Immature natural killer cell (primary cell): ENCODE measurements at places on chromosomes 5 and 9. TPM values are rescaled to one million over a fixed set of nuclear protein-coding genes. Genes with fewer than 3 reads are reported as not detected.

- peaks cover 10% of the 10 kb centered on the region for H3K27me3 ChIP-seq
- no peaks in the 10 kb centered on the region for H3K36me3 ChIP-seq
- no peak overlapping the region for H3K27ac ChIP-seq
These were observed 67.0 kb downstream of the GABBR2 start for GRCh38 chr9:98641695-98642094.

DNA sequence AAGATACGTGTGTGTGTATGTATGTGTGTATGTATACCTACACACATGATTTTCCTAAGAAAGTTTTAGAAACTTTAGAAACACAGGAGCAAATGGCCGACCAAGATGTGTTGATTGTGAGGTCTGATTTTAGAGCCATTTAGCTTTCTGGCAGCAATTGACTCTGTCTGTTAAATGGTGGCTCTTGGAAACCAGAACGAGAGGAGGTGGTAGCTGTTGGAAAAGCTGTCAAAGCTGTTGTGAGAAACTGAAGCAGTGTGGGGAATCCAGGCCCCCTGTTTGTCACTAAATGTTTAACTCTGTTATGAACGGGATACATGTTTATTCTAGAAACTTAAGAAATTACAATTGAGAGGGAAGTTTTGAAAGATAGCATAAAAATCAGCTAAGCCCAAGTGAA, 91.4 kb downstream of the GOLPH3 start:
- H3K4me1 ChIP-seq, result no peaks in the 10 kb centered on the region
- no peak overlapping the region for H3K27ac ChIP-seq
- no peak for DNase-seq
- no peaks in the 10 kb centered on the region for H3K36me3 ChIP-seq
- peaks cover 2% of the 10 kb centered on the region for H3K27me3 ChIP-seq

GRCh38 chr9:108838017-108838416, 17.8 kb downstream of the ACTL7B start:
- H3K27me3 ChIP-seq, result peaks cover 2% of the 10 kb centered on the region
- H3K4me3 ChIP-seq, result no peak overlapping the region
- H3K27ac ChIP-seq, result no peak overlapping the region
- peaks cover 17% of the 10 kb centered on the region for H3K4me1 ChIP-seq
- no peak for DNase-seq

- H3K27ac ChIP-seq, result no peak overlapping the region
- no peaks in the 10 kb centered on the region for H3K36me3 ChIP-seq
- H3K27me3 ChIP-seq, result no peaks in the 10 kb centered on the region
- H3K4me3 ChIP-seq, result no peak overlapping the region
These were observed 1862.0 kb upstream of the ACO1 start for GRCh38 chr9:30522486-30522885.

DNA sequence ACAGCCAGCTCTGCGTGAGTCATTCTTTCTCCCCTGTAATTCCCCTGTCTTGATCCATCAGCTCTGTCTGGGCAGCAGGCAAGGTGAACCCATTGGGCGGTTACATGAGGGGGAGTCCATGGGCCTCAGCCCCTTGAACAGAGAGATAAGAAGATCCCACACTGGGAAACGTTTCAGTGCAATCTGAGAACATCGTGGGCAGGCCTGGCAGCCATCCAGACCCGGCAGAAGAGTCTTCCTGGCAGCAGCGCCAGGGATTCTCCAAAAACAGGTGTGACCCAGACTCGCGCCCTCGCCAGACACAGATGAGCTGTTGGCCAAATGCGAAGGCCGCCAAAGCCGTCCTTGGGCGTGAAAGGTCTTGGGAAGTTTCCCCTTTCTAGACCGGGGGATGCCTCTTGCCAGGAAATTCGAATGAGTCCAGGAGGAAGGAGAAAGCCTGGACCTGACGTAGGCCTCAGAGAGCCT, 6.4 kb upstream of the SLC12A7 start:
- H3K27me3 ChIP-seq, result peaks cover 4% of the 10 kb centered on the region
- no peak overlapping the region for H3K27ac ChIP-seq
- H3K36me3 ChIP-seq, result no peaks in the 10 kb centered on the region
- DNase-seq, result no peak

- H3K36me3 ChIP-seq, result no peaks in the 10 kb centered on the region
- H3K4me3 ChIP-seq, result no peak overlapping the region
- no peak overlapping the region for H3K27ac ChIP-seq
These were observed 47.5 kb downstream of the SPATA31D1 start for GRCh38 chr9:82036086-82036485.

- no peak overlapping the region for H3K27ac ChIP-seq
- H3K36me3 ChIP-seq, result peaks cover 11% of the 10 kb centered on the region
- no peak for DNase-seq
- no peak overlapping the region for H3K4me3 ChIP-seq
These were observed 6.1 kb upstream of the ANGPTL2 start for GRCh38 chr9:127128341-127129072.

DNA sequence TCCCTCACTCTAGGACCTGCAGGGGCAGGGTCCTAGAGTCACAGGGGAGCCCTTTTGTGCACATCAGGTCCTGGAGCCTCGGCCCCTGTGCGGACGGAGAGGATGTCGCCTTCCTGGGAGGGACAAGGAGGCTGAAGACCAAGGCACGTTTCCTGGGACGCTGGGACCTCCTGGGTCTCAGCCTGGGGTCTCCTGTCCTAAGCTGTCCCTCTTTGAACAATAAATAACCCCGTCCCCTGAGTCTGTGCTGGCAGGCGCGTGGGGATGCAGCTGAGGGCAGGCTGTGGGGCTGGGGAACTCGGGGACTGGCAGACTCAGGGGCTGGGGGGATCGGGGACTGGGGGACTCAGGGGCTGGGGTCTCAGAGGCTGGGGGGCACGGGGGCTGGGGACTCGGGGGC, 31.1 kb downstream of the PAEP start:
- H3K27ac ChIP-seq, result no peak overlapping the region
- H3K4me3 ChIP-seq, result no peak overlapping the region
- H3K27me3 ChIP-seq, result peaks cover 2% of the 10 kb centered on the region
- H3K36me3 ChIP-seq, result no peaks in the 10 kb centered on the region
- no peak for DNase-seq

- no peaks in the 10 kb centered on the region for H3K36me3 ChIP-seq
- H3K4me3 ChIP-seq, result no peak overlapping the region
- peaks cover 17% of the 10 kb centered on the region for H3K4me1 ChIP-seq
- no peak for DNase-seq
- peaks cover 5% of the 10 kb centered on the region for H3K27me3 ChIP-seq
These were observed 32.5 kb upstream of the TRIO start for GRCh38 chr5:14110680-14111079.

DNA sequence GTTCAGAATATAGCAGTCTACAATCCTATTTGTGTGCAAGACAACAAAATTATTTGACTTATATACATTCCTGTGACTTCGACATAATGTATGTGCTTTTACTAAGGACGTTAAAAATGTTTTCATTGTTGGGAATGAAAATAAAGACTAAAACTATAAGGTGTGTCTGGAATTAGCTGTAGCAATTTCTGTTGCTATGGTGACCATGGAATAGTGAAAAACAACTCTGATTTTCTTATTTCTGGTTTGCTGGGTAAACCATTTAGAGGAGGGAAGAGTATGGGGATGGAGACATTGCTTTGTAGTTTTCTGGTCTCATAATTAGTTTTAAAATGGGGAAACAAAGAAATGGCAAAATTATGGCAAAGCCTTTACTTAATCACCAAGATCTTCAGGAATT, 343.2 kb downstream of the SEMA5A start:
- no peaks in the 10 kb centered on the region for H3K36me3 ChIP-seq
- DNase-seq, result no peak
- H3K4me1 ChIP-seq, result no peaks in the 10 kb centered on the region
- no peaks in the 10 kb centered on the region for H3K27me3 ChIP-seq

The TRIM14 gene
- polyA plus RNA-seq, result 95.0 TPM

The PCDHGA5 gene
- not detected for polyA plus RNA-seq

The INSL6 gene
- not detected for polyA plus RNA-seq

The KCNV2 gene
- not detected for polyA plus RNA-seq

The SLC25A2 gene
- not detected for polyA plus RNA-seq

The SCGB3A2 gene
- not detected for polyA plus RNA-seq
